Activated naive CD8-positive, alpha-beta T cell treated with anti-CD3 and anti-CD28 coated beads, Interleukin-2, amount 10 ng/mL, durations not matched to agents 7 days and 5 days (primary cell): ENCODE measurements at places on chromosomes 12 and 14. TPM values are rescaled to one million over a fixed set of nuclear protein-coding genes. Genes with fewer than 3 reads are reported as not detected.

- DNase-seq, result peak; percentile 42
These were observed 121.7 kb downstream of the PPM1H start for GRCh38 chr12:62813031-62813829.

DNA sequence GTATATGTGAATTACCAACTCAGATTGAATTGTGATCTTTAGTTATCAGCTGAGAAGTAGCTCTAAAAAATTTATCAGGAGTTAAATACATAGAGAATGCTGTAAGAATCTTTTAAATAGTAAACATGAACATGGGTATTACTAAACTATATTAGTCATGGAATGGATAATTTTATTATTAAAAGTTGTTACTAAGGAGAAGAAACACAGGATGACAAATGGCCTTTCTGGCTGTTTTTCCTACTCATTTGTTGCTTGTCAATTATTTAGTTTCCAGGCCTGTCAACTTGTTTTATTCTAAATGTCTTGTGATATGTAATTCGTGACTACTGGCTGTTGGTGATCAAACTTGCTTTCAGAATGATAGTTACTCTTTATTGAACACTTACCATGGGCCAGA, 58.7 kb downstream of the KTN1 start:
- no peak for DNase-seq

- no peak for DNase-seq
These were observed 7.9 kb downstream of the MIA2 start for GRCh38 chr14:39241637-39242036.

- no peak for DNase-seq
These were observed 1377.5 kb upstream of the FLRT2 start for GRCh38 chr14:84152452-84152851.

DNA sequence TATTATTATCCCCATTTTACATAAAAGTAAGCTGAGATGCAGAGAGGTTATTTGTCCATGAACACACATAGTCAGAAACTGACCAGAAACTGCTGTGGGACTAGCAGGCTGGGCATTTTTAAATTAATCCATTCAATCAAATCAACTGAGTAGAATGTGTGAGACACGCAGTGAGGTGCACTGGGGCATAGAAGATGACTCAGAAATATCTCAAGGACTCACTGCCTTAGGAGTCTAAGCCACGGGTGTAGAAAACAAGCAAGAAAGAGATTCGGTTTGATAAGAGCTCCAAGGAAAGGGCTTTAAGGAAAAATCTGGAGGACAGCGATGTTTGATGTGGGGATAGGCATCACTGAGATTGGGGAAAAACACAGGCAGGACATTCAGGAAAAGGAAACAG, 127.8 kb downstream of the ANO2 start:
- no peak for DNase-seq

DNA sequence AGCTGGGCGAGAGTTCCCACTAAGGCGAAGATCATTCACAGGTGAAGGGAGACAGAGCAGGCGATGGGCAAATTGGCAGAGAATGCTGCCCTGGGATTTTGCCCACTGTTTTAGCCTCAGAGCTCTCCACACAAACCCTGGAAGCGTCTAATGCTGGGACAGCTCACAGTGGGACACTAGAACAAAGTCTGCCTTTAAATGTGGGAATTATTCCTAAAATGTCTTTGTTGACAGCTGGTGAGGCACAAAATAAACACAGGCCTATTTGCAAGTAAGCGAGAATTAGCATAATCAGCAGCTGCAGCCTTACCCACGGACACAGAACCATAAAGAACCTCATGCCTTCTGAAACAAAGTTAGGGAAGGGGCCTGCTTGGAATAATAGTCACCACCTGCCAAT, 824.5 kb downstream of the AACS start:
- no peak for DNase-seq

GRCh38 chr14:99158646-99159165, 113.3 kb downstream of the BCL11B start:
- no peak for DNase-seq

GRCh38 chr14:77222546-77223225, 41.1 kb downstream of the TMEM63C start:
- no peak for DNase-seq

- peak; percentile 39 for DNase-seq
These were observed 7.9 kb upstream of the NAA25 start for GRCh38 chr12:112116232-112117060.

- no peak for DNase-seq
These were observed 14.8 kb upstream of the PPP1R1A start for GRCh38 chr12:54603173-54603814.

- DNase-seq, result no peak
These were observed 53.5 kb downstream of the NOC4L start for GRCh38 chr12:132197581-132198354.

- DNase-seq, result peak; percentile 49
These were observed 1.0 kb upstream of the CDK17 start for GRCh38 chr12:96401076-96401871.

GRCh38 chr12:19484738-19485137, 45.4 kb downstream of the AEBP2 start:
- DNase-seq, result no peak

GRCh38 chr12:95942524-95943329, at the start of gene CCDC38:
CCDC38 (minus strand) TSS chr12:95942614; CDS start chr12:95936509, 6,105 bp downstream.
- peak; percentile 79 for DNase-seq

GRCh38 chr12:120532701-120533238, 1.4 kb upstream of the RNF10 start:
- DNase-seq, result no peak

GRCh38 chr14:47008732-47009131, 357.2 kb upstream of the RPL10L start:
- DNase-seq, result no peak

- no peak for DNase-seq
These were observed 30.6 kb upstream of the PPFIBP1 start for GRCh38 chr12:27493260-27493940.

GRCh38 chr12:25800101-25800500, 158.4 kb upstream of the RASSF8 start:
- no peak for DNase-seq

GRCh38 chr12:11722071-11722470, 72.6 kb downstream of the ETV6 start:
- no peak for DNase-seq

Gene SLCO1B1
- not detected for total RNA-seq

Gene SLC5A8
- not detected for total RNA-seq

Gene VTI1B
- total RNA-seq, result 69.9 TPM

Gene NOXRED1
- 0.58 TPM for total RNA-seq

Gene HVCN1
- 21.0 TPM for total RNA-seq

Gene DDX55
- 34.5 TPM for total RNA-seq

Gene KCNA5
- not detected for total RNA-seq

Gene CDK2
- 117 TPM for total RNA-seq
